Lower leg skin (tissue), 4 donors: ENCODE measurements at places on chromosomes 6 and 20.
A peak's percentile ranks its signal among the peaks of the same experiment; 100 is the strongest.

- no peak for DNase-seq
Observed at GRCh38 chr20:25040438-25040831, 17.5 kb downstream of the ACSS1 start.

DNA sequence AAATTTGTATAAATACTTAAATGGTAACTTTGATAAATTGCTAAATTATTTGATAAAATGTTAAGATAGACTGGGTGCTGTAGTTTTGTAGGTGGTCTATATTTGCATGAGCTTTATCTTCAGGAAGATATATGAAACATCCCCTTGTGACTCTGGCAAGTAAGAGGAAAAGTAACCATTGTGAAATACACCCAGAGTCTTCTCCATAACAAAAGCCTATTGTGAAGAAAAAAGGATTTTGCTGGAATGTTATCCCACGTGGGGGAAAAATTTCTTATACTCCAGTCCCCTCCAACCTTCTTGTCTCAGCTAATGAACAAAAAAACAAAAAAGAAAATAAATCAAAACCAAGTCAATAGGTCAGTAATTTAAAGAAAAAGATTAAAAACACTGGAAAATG lies 600.7 kb downstream of the HDGFL1 start:
- DNase-seq = no peak

DNA sequence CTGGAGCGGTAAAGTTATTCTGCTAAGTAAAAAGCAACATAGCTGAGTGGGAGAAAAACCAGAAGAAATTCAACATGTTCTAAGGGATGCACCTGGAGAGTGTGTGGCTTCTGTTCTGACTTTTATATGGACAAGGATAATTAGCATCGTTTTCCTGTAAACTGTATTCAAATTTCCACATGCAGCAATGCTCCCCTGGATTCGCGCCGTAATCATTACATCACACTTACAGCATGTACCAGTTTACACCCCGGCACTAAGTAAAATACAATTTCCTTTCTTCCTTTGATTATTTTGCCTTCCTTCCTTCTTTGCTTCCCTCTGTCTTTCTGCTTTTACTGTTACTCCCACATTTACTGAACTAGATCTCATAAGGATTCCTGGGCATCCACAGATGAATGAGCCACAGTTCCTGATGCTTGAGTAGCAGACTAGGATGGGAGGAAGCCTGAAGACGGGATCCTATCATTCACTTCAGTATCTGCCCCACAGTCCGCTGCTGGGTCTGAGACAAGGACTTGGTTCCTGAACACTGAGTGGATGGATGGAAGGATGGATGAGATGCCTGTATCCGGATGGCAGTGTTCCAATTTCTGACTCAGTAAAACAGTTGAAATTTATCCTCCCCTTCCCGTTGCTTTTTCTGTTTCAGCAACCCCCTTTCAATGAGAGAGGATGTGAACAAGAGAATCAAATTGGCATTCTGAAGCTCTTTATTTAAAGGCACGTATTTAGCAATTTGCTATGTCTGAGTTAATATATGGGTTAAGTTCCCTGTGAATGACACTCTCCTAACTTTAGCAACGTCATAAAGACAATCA lies 174.6 kb downstream of the GJA10 start:
- no peak for DNase-seq

- no peak for DNase-seq
Observed at GRCh38 chr6:49087369-49087768, 375.7 kb downstream of the MMUT start.

- DNase-seq = no peak
Observed at GRCh38 chr6:13038741-13039190, 289.6 kb downstream of the TBC1D7 start.

- no peak for DNase-seq
Observed at GRCh38 chr6:135606392-135606791, 108.9 kb upstream of the AHI1 start.

- peak; percentile 85 for DNase-seq
Observed at GRCh38 chr20:29878777-29879442, 1378.6 kb upstream of the DEFB115 start.

DNA sequence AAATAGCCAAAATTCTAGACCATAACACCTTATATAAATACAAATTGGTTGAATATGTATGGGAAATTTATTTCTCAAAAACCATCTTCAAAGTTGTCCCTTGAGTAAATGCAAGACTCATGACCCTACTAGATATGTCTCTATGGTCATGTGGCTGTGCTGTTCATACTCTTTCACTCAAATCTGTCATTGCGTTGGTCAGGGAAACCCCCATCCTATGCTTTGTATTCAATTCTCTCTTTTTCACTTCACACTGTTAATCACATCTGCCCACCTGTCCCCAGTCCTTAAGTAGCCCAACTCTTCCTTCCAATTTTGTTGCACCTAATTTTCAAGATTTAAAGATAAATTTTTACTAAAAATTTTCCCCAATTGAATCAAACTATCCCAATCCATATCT lies 51.0 kb downstream of the RPS12 start:
- no peak for DNase-seq

DNA sequence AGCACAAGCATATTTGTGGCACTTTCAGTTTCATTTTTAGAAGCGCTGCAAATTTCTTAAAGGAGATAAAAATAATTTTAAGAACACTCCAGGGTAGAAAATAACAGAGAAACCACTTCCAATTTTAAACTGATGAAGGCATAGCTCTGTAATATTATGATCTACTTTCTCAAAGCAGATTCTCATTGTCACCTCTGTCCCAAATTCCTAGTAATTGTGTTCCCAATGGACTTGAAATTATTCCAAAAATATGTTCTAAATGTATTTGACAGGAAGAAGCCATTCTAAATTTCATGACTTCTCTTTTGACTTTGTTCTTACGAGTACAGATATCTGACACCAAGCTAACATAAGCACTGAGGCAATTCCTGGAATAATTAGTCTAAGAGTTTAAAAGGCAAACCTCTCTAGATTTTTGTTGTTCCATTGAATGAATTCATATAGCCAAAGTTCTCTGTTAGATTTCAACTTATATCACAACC lies 140.2 kb upstream of the CARMIL1 start:
- no peak for DNase-seq

DNA sequence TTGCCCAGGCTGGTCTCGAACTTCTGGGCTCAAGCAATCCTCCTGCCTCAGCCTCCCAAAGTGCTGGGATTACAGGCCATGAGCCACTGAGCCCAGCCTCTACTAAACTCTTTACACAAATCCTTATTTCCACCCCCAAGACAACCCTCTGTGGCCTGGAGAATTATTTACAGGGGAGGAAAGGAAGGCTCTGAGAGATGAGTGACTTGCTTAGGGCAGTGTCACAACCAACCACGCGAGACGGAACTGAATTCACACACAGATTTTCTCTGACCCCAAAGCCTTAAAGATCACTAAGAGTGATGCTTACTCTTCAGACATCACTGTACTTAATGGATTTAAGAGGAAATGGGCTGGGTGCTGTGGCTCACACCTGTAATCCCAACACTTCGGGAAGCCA lies 86.2 kb downstream of the RIPOR3 start:
- DNase-seq = no peak

DNA sequence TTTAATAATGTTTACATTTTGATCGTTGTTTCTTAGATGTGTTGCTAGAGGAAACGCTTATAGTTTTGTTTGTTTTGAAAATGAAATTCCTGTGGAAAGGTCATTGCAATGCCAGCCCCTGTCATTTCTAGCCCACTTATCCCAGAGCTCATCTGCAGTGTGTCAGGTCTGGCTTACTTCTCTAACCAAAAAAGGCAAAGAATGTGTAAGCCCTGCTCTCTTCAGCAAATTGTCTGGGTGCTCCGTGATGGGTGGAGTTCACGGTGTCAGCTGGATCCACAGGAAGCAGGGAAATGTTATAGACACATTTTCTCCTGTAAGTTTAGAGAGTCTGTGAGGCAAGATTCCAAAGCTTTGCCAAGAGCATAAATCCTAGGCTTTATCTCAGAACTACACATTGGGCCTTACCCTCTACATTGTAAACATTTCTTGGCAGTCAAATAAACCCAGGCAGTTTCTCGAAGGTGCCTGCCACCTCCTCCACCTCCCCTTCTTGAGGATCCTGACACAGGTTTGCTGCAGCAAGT lies 50.9 kb downstream of the RPRD1B start:
- DNase-seq = no peak

GRCh38 chr6:49826743-49827406 lies 39.5 kb downstream of the CRISP1 start:
- no peak for DNase-seq

GRCh38 chr6:149766156-149766769 lies 16.7 kb downstream of the PCMT1 start:
- DNase-seq = no peak

DNA sequence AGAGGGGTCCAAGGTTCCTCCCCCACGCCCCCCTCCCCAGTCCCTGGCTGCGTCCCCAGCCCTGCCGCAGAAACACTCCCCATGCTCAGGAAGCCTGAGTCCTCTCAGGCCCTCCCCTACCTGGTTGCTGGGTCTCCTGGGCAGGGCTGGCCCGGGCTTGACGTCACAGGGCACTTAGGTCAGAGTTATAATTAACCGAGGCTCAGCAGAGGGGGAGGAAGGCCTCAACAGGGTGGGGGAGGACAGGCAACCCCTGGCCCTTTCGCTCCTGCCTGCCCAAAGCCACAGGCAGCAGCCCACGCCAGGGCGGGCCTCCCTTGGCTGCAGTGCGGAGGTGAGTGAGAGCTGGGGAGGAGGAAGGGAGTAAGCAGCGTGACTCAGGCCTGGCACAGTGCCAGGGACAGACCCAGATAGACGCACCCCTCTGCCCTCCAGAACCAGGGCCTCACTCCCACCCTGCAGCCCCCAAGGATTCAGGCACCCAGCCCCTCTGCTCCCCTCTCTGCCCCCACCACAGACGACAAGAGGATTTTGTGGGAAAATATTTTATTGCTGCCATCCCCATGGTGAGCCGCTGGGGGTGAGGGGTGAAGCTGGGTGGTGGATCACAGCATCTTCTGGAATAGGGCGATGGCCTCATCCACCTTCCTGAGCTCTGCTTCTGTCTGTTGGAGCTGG lies at the start of gene VWA7:
VWA7 (minus strand) TSS at position 340 of the 678 bp plus-strand sequence. CDS start 549 bp downstream, outside the sequence.
- peak; percentile 52 for DNase-seq

- no peak for DNase-seq
Observed at GRCh38 chr20:37873884-37874283, 29.0 kb upstream of the VSTM2L start.

GRCh38 chr6:78868116-78868515 lies 765 bp downstream of the IRAK1BP1 start:
- no peak for DNase-seq

- DNase-seq = no peak
Observed at GRCh38 chr6:108850669-108851465, 2.6 kb downstream of the ARMC2 start.

DNA sequence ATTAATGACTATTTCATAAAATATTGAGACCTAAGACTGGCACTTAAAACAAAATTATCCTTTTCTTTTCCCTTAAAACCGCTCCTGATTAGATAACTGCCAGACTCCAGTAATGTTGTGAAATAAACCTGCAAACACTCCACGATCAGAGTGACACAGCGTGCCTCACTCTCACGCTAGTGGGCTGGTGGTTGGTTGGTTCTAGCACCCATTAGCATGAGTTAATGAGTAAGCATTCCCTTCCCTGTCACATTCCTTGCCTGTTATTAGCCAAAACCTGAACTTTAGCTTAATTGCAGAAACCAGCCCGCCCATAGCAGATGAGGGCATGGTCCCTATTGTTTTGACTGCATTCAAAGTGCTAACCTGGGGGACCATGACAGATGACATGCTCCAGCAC lies 193.4 kb downstream of the CD83 start:
- DNase-seq = no peak

DNA sequence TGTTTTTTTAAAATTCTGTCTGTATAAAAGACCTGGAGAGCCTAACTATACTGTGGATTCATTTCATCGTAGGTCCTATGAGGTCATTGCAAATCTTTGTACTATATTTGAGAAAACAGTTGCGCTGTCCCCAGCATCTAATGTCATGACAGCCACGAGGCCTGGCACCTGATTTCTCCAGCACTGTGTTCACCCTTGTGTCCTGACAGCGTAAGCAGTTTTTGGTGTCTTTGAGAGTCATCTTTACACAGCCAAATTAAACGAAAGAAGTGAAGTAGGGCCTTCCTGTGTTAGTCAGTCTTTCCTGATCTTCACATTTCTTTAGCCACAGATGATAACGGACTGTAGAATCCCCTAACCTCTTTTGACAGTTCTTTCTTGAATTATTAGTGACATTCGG lies 70.6 kb upstream of the PHACTR2 start:
- no peak for DNase-seq

DNA sequence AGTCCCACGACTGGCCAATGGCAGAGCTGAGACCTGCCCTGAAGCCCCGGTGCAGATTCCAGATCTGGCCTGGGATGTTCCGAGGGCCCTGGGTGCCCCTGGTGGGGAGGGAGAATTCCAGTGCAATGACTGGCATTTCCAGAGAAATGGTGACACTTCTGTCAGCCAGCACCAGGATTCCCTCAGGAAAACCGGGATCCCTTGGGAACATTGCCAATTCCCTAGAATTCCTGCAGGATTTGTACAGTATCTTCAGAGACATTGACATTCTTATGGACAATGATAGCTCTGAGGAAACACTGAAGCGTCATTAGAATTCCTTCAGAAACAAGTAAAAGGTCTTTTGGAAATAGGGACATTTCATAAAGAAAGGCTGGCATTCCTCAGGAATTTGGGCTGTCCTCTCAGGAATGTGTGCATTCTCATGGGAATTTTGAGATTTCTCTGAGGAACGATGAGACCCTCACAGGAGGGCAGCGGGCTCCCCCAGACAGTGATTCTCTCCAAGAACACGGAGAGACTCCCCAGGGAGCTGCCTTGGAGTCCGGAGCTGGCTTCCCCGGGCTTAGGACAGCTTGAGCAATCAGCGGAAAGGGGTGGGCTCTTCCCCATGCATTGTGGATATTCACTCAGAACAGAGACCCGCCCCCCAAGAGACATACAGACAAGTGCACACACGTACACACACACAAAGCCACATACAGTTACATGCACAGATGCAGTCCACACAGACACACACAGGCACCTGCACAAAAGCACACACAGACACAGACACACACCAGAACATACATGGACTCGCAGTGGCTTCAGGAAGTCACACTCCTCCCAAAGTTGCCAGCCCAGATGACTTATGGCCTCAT lies 35.2 kb upstream of the BPIFA2 start:
- DNase-seq = no peak

DNA sequence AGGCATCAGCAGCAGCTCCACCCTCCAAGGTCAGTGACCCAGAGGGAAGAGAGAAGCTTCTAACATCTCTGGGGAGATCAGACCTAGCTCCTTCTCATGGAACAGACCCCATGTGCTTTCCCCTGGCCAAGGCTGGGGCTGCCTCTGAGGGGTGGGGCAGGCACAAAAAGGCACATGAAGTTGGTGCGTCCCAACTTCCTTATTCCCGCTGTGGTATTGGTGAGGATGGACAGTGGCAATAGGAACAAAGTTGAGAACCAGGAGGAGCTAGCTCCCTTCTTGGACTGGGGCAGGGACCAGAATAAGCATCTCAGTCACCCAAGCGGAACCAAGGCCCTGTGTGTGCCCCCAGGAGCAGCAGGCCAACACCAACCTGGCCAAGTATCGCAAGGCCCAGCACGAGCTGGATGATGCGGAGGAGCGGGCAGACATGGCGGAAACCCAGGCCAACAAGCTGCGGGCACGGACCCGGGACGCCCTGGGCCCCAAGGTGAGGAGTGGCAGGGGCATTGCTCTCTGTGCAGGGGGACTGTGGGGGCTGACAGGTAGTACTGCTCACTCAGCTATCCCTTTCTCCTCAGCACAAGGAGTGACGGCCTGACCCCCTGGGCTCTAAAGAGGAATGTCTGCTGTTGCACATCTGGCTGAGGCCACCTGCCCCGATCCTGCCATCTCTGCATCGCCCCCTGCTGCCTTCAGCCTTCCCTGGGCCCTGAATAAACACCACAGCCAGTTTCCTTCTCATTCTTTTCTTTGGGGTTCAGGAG lies 46.1 kb downstream of the MYH7B start:
- DNase-seq = no peak

- DNase-seq = no peak
Observed at GRCh38 chr20:24838546-24839535, 110.2 kb upstream of the CST7 start.
